Brain microvascular endothelial cell (primary cell): ENCODE measurements at places on chromosomes 5 and 9.

- peak; percentile 26 for DNase-seq
Observed at GRCh38 chr9:79213417-79214125, 358.2 kb upstream of the TLE4 start.

DNA sequence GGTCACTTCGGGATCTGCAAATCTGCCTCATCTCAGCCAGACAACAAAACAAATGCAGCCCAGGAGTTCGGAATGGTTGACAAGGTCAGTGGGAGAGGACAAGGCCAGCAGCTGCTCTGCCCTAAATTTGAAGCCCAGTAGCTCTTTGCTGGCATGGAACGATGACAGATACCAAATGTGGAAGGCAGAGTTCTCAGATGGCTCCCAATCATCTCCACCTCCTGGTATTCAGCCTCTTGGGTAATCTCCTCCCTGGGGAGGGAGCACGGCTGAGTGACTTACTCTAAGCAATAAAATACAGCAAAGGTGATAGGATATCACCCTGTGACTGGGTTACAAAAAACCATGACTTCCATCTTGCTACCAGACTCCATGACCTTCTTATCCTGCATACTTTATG, 172.8 kb downstream of the ENTREP1 start:
- DNase-seq: no peak

DNA sequence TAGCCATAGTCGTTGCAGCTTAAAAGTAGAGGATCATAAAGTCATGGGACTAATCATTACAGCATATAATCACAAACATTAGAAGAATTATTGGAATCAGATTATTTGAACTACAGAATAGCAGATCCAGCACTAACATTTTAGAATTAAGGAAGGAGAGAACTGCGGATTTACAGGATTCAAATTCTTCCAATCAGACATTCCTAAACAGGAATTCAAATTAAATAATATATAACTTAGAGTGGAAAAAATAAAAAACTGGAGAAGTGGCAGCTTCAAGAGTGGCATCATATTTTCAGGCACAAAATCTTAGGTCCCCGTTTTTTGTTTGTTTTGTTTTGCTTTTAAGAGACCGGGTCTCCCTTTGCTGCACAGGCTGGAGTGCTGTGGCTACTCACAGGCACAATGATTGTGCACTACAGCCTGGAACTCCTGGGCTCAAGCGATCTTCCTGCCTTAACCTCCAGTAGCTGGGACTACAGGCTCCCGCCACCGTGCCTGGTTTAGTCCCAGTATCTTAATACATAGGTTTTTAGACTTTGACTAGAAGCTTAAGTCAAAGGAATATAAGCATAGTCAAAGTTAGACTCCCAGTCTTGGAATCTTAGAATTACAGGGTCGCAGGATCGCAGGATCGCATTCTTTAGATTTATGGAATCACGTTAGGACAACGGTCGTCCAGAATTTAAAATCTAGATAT, 2.1 kb upstream of the FOXE1 start:
- DNase-seq: no peak

DNA sequence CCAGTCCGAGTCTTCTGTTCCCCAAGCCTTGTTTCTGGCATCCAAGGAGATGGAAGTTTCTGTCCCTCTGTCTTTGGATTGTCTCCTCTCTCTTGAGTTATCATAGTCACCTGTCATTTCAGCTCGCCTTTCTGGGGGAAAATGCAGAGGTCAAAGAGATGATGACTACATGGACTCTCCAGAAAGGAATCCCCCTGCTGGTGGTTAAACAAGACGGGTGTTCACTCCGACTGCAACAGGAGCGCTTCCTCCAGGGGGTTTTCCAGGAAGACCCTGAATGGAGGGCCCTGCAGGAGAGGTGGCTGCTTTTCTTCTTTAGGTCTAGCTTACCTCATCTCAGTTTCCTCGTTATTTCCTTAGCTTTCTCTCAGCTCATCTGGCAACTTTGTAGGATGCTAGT, 25.1 kb downstream of the ERAP2 start:
- DNase-seq: no peak

GRCh38 chr9:72494051-72494450, 27.4 kb upstream of the TMC1 start:
- no peak for DNase-seq

DNA sequence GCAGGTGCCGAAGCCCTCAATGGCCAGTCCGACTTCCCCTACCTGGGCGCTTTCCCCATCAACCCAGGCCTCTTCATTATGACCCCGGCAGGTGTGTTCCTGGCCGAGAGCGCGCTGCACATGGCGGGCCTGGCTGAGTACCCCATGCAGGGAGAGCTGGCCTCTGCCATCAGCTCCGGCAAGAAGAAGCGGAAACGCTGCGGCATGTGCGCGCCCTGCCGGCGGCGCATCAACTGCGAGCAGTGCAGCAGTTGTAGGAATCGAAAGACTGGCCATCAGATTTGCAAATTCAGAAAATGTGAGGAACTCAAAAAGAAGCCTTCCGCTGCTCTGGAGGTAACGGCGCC, 32.9 kb downstream of the CXXC5 start:
- no peak for DNase-seq

DNA sequence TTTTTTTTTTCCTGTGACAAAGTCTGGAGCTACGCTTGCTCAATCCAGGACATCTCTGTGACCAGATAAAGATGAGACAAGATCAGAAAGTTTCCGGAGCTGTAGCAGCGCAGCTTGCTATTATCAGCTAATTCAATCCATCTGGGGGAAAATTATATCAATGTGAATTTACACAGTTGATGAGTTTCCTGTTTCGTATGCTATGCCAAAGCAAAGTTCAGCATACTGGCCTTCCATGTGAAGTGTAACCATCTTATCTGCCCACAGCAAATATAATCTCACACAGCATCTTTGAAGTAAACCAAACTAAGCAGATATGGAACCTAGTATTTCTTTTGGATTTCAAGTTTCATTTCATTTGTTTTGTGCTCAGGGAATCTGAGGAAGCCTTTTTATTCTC, 1767.7 kb downstream of the EFNA5 start:
- peak; percentile 43 for DNase-seq

- DNase-seq: no peak
Observed at GRCh38 chr5:66326276-66326675, 182.2 kb downstream of the SREK1 start.

DNA sequence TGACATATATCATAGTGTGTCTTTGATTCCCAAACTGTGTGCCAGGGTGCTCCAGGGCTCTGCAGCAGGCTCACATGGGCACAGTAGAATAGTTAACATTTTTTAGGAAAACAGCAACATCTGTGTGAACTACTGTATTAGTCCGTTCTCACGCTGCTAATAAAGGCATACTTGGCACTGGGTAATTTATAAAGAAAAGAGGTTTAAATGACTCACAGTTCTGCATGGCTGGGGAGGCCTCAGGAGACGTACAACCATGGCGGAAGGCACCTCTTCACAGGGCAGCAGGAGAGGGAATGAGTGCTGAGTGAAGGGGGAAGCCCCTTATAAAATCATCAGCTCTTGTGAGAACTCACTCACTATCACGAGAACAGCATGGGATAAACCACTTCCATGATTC, 82.7 kb downstream of the EGFLAM start:
- DNase-seq: no peak
